Astrocyte (in vitro differentiated cells and primary cell): ENCODE measurements at places on chromosomes 11 and 22. TPM values are rescaled to one million over a fixed set of nuclear protein-coding genes. Genes with fewer than 3 reads are reported as not detected.

DNA sequence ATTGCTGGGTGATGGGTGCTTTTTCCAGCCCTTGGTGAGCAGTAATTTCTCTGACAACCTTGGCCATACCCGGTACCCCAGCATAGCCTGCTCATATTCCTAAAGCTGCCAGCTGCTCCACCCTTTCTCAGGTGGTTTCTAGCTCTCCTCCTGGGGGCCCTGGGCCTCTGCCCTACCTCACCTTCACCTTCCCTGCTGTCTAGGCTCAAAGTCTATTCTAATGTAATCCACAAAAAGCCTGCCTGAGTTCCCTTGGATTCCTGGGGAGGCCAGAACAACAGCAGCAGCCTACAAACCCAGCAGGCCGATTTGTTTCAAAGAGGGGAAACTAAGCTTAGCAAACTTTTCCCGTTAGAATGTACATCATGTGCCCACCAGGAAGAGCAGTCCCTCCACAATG, 117.6 kb downstream of the DSCAML1 start:
- no peak overlapping the region for H3K27ac ChIP-seq
- H3K27me3 ChIP-seq, result peaks cover 5% of the 10 kb centered on the region
- H3K4me3 ChIP-seq, result no peak overlapping the region
- DNase-seq, result no peak
- H3K4me1 ChIP-seq, result no peaks in the 10 kb centered on the region

- no peak overlapping the region for H3K27ac ChIP-seq
- no peaks in the 10 kb centered on the region for H3K36me3 ChIP-seq
- no peak for DNase-seq
Measured at GRCh38 chr11:57651408-57651807, 1.7 kb upstream of the YPEL4 start.

DNA sequence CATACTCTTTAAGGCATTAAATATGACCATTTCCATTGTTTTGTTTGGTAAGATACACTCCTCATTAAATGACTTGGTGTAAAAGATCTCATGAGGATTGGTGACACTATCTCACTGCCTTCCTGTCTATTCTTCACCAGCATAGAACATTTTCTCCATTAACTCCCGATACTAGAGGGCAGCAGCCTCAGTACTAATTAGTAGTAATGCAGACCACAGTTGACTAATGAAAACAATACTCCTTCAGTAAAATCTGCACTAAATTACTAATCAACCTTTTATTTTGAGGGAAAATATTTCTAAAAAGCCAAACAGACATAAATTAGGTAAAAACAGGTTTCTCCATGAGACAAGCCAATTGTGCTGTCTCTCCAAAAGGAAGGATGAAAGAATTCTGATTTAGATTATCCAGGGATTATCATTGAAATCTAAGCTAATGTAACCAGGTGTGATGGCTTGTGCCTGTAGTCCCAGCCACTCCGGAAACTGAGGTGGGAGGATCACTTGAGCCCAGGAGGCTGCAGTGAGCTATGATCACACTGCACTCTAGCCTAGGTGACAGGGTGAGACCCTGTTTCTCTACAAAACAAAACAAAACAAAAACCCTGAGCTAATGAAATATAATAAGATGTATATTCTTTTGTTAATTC, 9.4 kb downstream of the PGM2L1 start:
- no peaks in the 10 kb centered on the region for H3K4me1 ChIP-seq
- no peaks in the 10 kb centered on the region for H3K36me3 ChIP-seq
- DNase-seq, result no peak
- H3K27ac ChIP-seq, result no peak overlapping the region
- no peaks in the 10 kb centered on the region for H3K27me3 ChIP-seq
- H3K4me3 ChIP-seq, result no peak overlapping the region

DNA sequence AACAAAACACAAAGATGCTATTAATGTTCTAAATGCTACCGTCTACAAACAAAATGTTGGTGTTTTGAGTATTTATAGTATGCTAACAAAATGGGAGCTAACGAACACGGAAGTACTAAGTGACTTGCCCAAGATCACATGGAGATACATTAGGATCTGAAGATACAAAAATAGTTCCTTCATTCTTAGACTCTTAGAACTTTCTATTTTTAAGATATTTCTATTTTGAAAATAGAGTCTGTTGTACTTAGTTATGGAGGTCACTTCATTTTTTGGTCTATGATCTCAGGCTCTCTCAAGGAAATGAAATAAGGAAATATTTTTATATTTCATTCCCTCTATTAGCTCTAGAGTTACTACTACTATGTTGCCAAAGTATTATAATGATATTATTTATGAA, 64.2 kb downstream of the APOL5 start:
- no peak overlapping the region for H3K27ac ChIP-seq
- H3K4me1 ChIP-seq, result peaks cover 61% of the 10 kb centered on the region
- H3K27me3 ChIP-seq, result no peaks in the 10 kb centered on the region
- H3K36me3 ChIP-seq, result peaks cover 18% of the 10 kb centered on the region
- no peak overlapping the region for H3K4me3 ChIP-seq

GRCh38 chr22:25051073-25051472, 98.6 kb downstream of the KIAA1671 start:
- H3K27ac ChIP-seq, result no peak overlapping the region
- no peaks in the 10 kb centered on the region for H3K27me3 ChIP-seq
- H3K4me1 ChIP-seq, result no peaks in the 10 kb centered on the region
- H3K4me3 ChIP-seq, result no peak overlapping the region
- DNase-seq, result no peak

GRCh38 chr22:25064894-25065560, 112.5 kb downstream of the KIAA1671 start:
- no peaks in the 10 kb centered on the region for H3K4me1 ChIP-seq
- DNase-seq, result no peak
- H3K4me3 ChIP-seq, result no peak overlapping the region
- no peaks in the 10 kb centered on the region for H3K36me3 ChIP-seq

- H3K4me3 ChIP-seq, result no peak overlapping the region
- peaks cover 2% of the 10 kb centered on the region for H3K27me3 ChIP-seq
- no peaks in the 10 kb centered on the region for H3K36me3 ChIP-seq
- H3K4me1 ChIP-seq, result peaks cover 20% of the 10 kb centered on the region
- no peak overlapping the region for H3K27ac ChIP-seq
Measured at GRCh38 chr22:39471381-39472141, 14.7 kb downstream of the MGAT3 start.

DNA sequence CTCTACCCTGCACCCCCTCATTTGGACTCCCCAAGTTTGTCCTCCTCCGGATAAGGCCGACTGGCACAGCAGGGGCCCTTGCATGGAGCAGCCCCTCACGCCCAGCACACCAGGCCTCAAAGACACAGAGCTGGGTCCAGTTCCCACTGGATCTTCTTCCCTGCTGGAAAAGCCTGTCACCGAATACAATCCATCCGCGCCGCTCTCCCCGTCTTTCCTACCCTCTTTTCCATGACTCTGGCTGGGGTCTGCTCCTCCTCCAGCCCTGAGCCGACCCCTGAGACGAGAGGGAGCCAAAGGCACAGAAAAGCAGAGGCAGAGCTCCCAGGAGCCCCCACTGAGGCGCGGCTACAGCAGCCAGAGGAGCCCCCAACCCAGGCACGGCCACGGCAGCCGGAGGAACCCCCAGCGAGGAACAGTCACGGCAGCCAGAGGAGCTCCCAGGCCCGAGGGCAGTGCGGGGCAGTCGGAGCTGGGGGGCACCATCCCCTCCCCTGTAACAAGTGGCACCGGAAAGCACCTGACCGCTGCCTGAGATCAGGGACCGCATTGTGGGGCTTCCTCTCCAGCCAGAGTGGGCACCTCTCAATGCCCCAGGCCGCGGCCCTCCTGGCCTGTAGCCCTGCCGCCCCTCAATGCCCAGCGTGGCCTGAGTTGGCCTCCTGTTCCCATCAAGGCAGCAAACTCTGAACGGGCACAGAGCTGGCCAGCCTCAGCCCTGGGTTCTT, 12.0 kb downstream of the ALG12 start:
- no peak for DNase-seq
- H3K4me3 ChIP-seq, result no peak overlapping the region
- peaks cover 8% of the 10 kb centered on the region for H3K36me3 ChIP-seq
- no peak overlapping the region for H3K27ac ChIP-seq

- peak; percentile 60 for DNase-seq
- H3K4me3 ChIP-seq, result peak overlapping the region; percentile 96
- peaks cover 4% of the 10 kb centered on the region for H3K36me3 ChIP-seq
- H3K27me3 ChIP-seq, result no peaks in the 10 kb centered on the region
- peak overlapping the region; percentile 97 for H3K27ac ChIP-seq
Measured at GRCh38 chr22:41447435-41448188, 1.0 kb upstream of the TOB2 start.

DNA sequence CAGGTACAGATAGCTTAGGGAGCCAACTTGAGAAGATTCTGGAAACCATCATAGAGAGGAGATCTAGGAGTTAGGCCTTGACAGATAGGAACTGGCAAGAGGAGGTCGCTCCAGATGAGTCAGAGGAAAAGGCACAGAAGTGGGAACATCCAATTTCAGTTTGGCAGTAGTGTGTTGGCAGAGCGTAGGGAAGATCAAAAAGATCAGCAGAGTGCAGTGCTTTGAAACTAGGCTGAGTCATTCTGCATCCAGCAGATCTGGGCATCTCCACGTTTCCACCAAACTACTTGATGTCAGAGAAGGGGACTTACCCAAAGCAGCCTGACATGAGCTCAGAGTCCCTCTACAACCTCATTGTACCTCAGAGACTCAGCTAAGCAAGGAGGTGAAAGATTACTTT, 58.5 kb downstream of the GAB4 start:
- H3K4me3 ChIP-seq, result no peak overlapping the region
- no peak for DNase-seq
- no peaks in the 10 kb centered on the region for H3K27me3 ChIP-seq
- no peaks in the 10 kb centered on the region for H3K4me1 ChIP-seq
- H3K27ac ChIP-seq, result no peak overlapping the region

Gene CRYAB
- total RNA-seq, result 4.1 and 5.7 TPM in 2 replicates

Gene SLC35F2
- total RNA-seq, result 43.0 and 52.5 TPM in 2 replicates

Gene OR51B5
- not detected in 2 replicates for total RNA-seq

Gene SLC17A6
- total RNA-seq, result not detected in 2 replicates

Gene ANGPTL5
- not detected in 2 replicates for total RNA-seq

Gene EHBP1L1
- 9.4 and 10.1 TPM in 2 replicates for total RNA-seq

Gene OR51B2
- not detected in 2 replicates for total RNA-seq

Gene SLC22A12
- not detected in 2 replicates for total RNA-seq

Gene RRAS2
- 120 and 150 TPM in 2 replicates for total RNA-seq

Gene CARD18
- not detected in 2 replicates for total RNA-seq

Gene GAS2
- total RNA-seq, result 1.5 and 1.7 TPM in 2 replicates

Gene PLEKHA7
- total RNA-seq, result 3.2 and 5.7 TPM in 2 replicates
